ENCODE measurements at places on chromosomes 3 and 15. TPM values are rescaled to one million over a fixed set of nuclear protein-coding genes. Genes with fewer than 3 reads are reported as not detected.

DNA sequence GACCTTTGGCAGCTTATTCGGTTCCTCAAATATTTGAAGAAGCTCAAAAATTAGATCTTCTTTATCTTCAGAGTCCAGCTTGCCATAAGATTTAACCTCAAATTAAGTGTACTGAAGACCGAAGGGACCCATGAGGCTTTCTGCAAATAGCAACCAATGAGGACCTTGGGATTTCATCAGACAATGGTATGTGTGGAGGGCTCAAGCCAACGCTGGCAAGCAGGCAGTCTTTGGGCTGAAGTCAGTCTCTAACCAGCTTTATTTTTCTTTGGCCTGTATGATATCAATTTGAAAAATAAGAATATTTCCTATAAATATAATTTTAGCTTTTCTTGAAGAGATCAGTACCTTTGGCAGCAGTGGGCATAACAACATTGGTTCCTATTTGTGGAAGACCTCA, 692.7 kb downstream of the MCTP2 start:
- no peak for DNase-seq

GRCh38 chr15:80210611-80211573, 41.1 kb downstream of the CTXND1 start:
- no peak for DNase-seq

DNA sequence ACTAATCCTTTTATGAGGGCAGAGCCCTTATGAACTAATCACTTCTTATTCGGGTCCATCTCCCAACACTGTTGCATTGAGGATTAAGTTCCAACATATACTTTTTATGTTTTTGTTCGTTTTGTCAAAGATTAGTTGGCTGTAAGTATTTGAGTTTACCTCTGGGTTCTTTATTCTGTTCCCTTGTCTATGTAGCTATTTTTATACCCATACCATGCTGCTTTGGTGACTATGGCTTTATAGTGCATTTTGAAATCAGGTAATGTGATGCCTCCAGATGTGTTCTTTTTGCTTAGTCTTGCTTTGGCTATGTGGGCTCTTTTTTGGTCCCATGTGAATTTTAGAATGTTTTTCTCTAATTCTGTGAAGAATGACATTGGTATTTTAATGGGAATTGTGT, 166.4 kb upstream of the KCNMB2 start:
- DNase-seq, result no peak

DNA sequence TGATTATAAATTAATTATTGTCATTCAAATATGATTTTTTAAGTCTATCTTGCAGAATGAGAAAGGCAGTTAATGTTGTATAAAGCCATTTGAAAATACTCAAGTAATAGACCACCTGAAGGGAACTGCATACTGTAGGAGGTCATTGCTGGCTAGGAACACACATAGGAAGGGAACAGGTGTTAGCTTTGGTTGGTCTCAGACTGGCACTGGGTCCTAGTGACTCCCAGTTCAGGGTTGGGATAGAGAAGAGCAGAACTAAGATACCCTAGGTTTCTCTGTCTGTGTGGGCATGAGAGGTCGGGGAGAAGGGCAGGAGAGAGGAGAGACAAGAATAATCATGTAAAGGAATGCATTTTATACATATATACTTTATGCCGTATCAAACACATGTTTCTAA, 559.0 kb upstream of the GOLIM4 start:
- no peak for DNase-seq

GRCh38 chr3:105417525-105418289, 51.0 kb downstream of the ALCAM start:
- no peak for DNase-seq

DNA sequence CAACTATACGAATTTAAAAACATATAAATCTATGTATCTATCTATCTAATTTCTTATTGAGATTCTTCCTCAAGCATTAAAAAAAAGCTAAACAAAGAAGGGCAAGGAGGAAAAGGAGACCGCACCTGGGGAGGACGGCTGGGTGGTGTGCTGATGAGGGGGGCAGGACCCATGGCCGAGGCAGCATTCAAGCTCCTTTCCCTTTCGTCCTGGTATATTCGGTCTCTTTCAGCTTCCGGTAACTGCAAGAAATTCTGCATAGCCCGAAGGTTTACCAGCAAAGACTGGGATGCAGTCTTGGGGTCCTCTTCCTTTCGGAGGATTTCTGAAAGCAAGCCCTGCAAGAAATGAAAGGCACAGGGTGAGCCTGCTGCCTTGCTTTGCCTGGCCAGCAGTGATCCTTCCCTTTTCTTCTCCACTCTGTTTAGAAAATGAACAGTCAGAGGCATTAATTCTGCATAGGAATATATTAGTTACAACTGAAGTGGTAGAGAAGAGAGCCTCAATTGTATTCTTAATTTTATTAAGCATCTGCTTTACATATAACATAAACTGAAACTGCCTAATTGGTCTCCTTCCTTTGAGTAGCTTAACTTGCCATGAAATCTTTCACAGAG, 38.8 kb downstream of the SATB1 start:
- DNase-seq, result no peak

- DNase-seq, result no peak
Measured at GRCh38 chr15:53862386-53862785, 102.9 kb upstream of the WDR72 start.

GRCh38 chr15:68499620-68500312, 67.8 kb upstream of the ITGA11 start:
- DNase-seq, result no peak

GRCh38 chr15:77497110-77497737, 76.5 kb downstream of the HMG20A start:
- no peak for DNase-seq

DNA sequence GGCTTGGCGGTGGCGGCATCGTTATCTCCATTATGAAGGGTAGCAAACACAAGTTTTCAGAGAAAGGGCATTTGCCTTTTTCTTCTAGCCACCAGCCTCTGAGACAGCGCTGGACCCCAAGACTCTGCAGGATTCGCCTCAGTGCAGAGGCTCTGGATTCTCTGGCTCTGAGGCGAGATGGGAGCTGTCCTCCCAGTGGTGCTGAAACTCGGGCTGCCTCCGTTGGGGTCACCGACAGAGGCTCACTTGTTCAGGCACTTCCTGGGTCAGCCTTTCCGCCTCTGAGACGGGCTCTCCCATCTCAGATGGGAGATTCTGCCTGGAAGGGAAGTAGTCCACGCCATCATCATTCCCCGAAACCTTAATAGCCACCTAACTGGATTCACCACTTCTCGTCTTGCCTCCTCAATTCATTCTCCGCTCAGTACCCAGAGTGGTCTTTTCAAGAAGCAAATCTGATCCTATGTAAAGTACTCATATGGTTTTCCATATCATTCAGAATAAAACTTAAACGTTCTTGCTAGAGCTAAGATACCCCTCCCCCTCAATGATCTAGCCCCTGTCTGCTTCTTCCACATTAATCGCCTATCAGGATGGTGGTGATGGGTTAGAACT, 76.9 kb downstream of the RHCG start:
- DNase-seq, result no peak

GRCh38 chr15:57626713-57627440, 35.2 kb downstream of the MYZAP start:
- DNase-seq, result no peak

DNA sequence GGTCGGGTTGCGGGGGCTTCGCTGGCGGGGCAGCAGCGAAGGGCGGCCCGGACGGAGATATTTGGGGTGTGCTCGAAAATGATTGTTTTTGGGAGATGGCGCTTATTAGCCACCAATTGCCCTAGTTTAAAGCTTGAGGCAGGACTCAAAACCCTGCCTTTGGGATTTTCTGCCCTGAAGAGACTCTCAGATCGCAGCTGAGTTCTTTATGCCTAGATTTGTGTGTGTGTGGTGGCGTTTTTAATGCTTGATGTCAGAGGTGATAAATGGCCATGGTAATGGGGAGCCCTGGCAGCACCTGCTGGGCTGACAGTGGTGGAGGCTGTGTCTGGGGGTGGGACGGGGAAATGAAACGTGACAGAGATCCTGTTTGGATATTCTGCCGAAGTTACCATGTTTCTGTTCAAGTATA, 604 bp downstream of the KCTD6 start:
- no peak for DNase-seq

The SH2D7 gene
- total RNA-seq, result not detected

The LTF gene
- total RNA-seq, result not detected

The AKAP13 gene
- 145 TPM for total RNA-seq

The PRICKLE2 gene
- total RNA-seq, result 18.9 TPM

The RBM5 gene
- total RNA-seq, result 363 TPM

The CYP8B1 gene
- not detected for total RNA-seq

All from glutamatergic neuron (in vitro differentiated cells).